EH (cell line): ENCODE measurements at places on chromosomes 4 and X.
A peak's percentile ranks its signal among the peaks of the same experiment; 100 is the strongest.

GRCh38 chr4:6591781-6592180 is 16.8 kb downstream of the MAN2B2 start:
- DNase-seq, result no peak

DNA sequence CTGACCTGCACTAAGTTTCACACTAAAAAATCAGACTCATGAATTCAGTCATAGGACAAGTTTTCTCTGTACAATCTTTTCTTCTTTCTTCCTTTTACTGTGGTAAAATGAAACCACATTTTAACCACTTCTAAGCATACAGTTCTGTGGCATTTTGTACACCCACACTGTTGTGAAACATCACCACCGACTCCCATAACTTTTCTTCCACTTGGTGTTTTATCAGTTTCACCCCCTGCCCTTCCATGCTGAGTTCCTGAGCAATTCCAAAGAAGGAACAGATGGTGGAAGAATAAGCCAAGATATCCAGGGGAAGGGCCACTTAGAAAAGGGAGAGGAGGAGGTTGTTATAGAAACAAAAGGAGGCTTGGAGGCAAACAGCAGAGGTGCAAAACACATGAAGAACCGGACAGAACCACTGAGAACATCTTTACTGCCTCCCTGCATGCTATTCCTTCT is 22.6 kb downstream of the SLC25A4 start:
- DNase-seq, result peak; percentile 65

GRCh38 chr4:152719291-152719690 is 39.5 kb upstream of the TMEM154 start:
- DNase-seq, result no peak

GRCh38 chrX:105463473-105463872 is 243.0 kb upstream of the TEX13A start:
- DNase-seq, result no peak

DNA sequence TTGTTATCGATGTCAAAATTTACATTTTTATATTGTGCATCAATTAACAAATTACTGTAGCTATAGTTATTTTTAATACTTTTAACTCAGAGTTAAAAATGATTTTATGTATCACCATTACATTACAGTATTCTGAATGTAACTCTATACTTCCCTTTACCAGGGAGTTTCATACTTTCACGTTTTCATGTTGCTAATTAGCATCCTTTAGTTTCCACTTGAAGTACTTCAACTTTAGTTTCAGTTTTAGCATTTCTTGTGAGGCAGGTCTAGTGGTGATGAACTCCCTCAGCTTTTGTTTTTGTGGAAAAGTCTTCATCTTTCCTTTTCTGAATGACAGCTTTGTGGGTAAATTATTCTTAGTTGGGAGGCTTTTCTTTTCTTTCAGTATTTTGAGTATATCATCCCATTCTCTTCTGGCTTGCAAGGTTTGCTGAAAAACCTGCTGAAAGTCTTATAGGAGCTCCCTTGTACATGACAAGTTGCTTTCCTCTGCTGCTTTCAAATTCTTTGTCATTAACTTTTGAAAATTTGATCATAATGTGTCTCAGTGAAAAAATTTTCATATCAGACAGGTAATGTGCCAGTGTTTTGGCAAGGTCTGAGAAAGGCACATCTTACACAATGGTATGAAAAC is 9.8 kb upstream of the CISD2 start:
- DNase-seq, result no peak

DNA sequence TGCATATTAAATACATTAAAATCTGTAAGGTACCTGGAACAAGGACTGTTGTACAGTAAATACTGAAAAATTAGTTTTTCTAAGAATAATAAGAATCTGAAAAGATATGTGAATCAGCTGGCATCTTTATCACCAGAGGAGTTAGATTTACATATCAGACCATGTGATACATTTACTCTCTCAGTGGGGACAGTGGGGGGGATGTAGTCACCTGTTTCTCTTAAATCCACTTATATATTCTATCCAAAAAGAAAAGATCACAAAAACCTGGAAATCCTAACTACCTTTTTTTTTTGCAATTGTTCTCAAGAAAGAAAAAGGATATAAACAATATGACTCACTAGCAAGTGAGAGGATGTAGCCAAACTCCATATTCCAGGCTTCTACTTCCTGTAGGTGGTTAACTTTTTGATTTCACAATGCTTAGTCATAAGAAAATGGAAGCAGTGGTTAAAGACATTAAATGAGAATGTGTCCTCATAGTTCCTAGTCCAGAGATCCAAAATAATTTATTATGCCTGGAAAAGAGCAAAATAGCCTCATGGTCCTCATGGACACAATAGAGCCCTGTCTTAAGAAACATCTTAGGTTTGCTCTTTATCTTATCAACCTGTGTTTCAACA is 22.5 kb upstream of the MYOZ2 start:
- DNase-seq, result peak; percentile 95

- DNase-seq, result no peak
These were observed 456.1 kb downstream of the GRXCR1 start for GRCh38 chr4:43348591-43348990.

- DNase-seq, result no peak
These were observed 1715.2 kb upstream of the ADGRL3 start for GRCh38 chr4:59484944-59485343.

DNA sequence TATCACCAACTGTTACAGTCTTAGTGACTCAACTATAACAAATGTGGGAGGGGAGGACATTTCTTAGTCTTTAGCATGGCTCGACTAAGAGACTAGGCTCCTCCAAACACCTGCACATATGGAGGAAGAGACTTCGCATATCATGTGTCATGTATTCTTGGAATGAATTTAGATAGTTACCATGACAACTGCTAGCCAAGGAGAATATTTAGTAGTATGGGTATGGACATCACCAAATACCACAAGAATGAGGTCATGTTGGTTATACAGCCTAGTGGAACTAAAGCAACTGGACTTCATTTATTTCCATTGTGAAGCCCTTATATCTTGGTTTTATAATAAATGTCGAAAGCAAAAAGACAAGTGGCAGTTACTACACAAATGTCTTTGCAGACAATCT is 512.3 kb downstream of the CFAP47 start:
- peak; percentile 0 for DNase-seq

- DNase-seq, result no peak
These were observed 62.6 kb downstream of the KIF4A start for GRCh38 chrX:70352496-70352895.

GRCh38 chrX:56057325-56057724 is 174.8 kb upstream of the KLF8 start:
- DNase-seq, result no peak

- no peak for DNase-seq
These were observed 46.8 kb upstream of the GC start for GRCh38 chr4:71830497-71831190.

DNA sequence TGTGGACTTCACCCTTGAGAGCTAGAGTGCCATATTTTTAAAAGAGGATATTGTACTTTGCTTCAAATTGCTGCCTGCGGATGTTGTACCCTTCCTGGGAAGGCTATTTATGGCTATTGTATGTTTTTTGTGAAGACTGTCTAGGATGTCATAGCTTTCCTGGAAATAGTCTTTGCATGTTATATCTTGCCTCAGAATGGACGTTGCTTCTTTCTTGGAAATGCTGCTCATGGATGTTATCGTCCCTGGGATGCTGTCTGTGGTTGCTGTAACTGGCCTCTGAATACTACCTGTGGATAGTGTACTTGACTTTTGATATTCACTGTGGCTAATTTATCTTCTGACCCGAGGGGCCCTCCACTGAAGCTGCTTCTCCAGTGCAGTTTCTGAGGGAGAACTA is 146.8 kb downstream of the ENOX2 start:
- DNase-seq, result no peak

- no peak for DNase-seq
These were observed 155.9 kb upstream of the WDR1 start for GRCh38 chr4:10272511-10272910.

GRCh38 chr4:6222761-6223292 is 22.5 kb upstream of the JAKMIP1 start:
- no peak for DNase-seq

DNA sequence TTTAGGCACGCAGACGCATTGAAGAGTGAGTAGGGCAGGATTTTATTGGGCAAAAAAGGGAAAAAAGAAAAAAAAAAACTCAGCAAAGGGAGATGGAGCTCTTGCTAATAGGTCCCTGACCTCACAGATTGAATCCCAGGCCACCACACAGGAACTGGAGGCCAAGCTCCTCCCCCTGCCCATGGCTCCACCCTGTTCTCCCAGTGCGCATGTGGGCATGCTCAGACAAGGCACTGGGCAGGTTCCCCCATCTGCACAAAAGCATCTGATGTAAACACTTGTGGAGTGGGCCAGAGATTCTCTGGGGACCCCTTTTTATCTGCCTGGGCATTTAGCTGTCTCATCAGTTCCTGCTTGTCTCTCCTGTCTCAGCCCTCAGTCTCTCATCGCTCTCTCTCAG is 9.5 kb downstream of the FRMD7 start:
- DNase-seq, result no peak

DNA sequence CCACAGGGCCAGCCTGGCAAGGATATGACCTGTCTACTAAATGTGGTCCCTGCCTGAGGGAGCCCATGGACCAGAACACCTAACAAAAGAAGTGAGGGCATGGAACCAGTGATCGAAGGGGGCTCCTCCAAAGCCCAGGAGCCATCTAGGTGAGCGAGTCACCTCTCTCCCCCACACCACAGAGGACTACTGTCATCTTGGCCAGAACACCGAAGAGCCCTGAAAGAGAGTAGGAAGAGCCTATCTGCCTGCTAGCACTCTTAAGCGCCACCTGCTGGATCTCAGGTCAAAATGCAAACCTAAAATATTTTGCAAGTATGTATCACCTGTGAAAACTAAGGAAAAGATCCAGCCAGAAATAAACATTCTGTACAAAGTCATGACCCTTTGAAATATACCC is 137.9 kb upstream of the ZXDB start:
- DNase-seq, result peak; percentile 16

DNA sequence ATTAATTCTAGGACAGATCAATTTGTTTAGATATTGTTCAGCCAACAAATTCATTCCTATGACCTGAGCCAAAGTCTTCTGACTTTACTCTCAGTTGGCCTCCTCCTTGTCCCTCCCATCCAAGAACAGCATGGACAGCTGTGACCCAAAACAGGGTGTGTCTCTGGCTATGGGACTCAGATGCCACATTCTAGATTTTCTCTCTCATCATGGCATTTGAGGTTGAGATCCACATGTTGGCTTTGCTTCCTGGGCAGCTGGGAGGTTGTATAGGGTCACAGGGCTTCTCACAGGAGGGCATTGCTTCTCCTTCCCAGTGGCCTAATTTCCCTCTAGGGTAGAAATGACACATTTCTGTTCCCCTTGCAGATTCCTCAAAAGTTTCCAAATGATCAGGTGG is 22.6 kb upstream of the EGF start:
- DNase-seq, result no peak

- DNase-seq, result peak; percentile 19
These were observed 17.5 kb upstream of the TBC1D1 start for GRCh38 chr4:37873386-37873785.

GRCh38 chr4:102780476-102781144 is 19.8 kb upstream of the MANBA start:
- no peak for DNase-seq
